Stimulated activated CD8-positive, alpha-beta memory T cell treated with anti-CD3 and anti-CD28 coated beads, Interleukin-7, amount 100 ng/mL, for 4 hours (primary cell): ENCODE measurements at places on chromosomes 4 and X.

DNA sequence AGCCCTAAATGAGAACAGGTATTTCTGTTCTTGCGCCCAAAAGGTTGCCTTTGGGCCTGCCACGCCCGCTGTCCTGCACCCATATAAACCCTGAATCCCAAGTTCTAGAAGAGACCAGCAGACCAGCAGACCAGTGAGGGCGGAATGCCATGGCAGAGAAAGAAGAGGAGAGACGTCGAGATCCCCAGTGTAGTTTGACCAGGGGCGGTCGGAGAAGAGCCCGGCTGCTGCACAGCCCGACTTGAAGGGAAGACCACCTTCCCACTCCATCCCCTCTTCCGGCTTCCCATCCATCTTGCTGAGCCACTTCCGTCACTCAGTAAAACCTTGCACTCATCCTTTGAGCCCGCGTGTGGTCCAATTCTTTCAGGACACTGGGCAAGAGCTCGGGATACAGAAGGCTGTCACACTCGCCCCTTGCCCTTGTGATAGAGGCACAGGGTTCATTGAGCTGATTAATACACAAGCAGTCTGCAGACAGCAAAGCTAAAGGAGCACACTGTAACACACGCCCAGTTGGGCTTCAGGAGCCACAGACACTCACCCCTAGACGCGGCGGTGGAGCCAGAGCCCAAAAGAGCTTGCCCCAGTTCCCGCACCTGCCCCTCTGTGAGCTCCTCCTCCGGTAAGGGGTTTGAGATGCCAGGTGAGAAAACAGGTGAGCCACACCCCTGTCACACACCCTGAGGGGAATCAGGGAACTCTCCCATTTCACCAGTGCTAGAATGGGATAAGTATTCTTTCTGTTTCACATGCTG lies 230.8 kb downstream of the PCDH10 start:
- no peak for DNase-seq

DNA sequence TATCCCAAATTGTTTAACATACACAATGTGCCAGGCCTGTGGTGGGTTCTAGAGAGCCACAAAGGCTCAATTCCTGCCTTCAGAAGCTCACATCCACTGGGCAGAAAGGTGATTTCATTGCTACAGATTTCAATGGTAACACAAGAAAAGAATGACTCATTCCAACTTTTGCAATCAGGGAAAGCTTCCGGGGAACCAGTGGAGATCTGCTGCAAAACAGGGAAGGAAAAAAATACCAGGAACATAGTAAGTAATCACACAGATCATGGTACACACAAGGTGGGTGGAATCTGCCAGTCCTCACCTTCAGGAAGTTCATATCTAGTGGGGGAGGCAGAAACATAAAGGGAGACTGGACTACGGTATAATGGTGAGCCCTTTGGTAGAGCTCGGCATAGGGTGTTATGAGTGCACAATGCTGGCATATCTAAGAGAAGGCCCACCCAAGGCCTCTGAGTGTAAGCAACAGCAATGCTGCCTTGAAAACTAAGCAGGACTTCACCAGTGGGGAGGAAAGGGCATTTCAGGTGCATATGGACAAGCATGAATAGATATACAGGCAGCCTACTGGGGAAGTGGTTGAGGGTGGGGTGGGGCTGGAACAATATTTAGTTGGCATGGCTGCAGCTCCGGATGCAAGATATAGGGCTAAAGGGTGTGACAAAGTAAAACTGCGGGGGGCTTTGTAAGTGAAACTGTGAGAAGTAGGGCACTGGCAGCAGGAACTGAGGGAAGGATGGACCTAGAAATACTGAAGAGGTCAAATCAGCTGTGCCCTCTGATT lies 24.2 kb downstream of the GPRIN3 start:
- DNase-seq: no peak

DNA sequence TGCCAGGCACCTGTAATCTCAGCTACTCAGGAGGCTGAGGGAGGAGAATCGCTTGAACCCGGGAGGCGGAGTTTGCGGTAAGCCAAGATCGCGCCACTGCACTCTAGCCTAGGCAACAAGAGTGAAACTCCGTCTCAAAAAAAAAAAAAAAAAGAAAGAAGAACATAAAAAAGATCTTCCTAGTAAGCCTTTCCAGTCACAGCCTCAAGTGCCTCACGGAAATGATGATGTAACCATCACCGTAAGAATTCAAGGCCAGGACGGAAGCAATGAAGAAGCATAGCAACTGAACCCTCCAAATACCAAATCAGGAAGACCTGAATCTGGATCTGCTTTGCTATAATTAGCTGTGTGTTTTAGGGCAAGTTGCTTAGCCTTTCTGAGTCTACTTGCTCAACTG lies 28.8 kb downstream of the RBM47 start:
- DNase-seq: no peak

DNA sequence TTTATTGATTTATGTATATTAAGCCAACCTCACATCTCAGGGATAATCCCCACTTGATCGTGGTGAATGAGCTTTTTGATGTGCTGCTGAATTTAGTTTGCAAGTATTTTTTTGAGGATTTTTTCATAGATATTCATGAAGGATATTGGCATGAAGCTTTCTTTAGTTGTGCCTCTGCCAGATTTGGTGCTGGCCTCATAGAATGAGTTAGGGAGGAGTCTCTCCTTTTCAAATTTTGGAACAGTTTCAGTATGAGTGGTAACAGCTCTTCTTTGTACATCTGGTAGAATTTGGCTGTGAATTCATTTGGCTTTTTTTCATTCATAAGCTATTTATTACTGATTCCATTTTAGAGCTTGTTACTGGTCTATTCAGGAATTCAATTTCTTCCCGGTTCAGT lies 197.2 kb upstream of the NDST4 start:
- DNase-seq: no peak
